Brain pericyte (primary cell): ENCODE measurements at places on chromosomes 6 and 20.

DNA sequence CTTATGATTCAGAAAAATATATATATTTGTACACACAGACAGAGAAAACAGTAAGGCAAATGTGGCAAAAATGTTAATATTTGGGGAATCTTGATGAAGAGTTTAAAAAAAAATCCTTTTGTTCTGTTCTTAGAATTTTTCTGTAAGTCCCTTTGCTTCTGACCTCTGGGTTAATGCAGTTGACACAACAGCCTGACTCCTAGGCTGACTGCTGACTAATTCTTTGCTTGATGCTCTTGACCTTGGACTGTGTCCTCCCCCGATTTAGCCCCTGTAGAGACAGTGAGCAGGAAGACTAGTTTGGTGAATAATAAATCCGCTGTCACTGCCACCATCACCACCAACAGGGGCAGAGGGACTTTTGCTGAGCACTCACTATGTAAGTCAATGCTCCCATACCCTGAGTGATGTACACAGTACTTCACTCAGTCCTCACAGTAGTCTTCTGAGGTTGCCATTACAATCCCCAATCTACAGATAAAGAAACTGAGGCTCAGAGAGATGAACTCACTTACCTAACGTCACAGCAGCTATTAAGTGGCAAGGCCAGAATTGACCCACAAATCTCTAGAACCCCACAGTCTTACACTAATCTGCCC lies 71.7 kb downstream of the SNX5 start:
- DNase-seq: no peak

DNA sequence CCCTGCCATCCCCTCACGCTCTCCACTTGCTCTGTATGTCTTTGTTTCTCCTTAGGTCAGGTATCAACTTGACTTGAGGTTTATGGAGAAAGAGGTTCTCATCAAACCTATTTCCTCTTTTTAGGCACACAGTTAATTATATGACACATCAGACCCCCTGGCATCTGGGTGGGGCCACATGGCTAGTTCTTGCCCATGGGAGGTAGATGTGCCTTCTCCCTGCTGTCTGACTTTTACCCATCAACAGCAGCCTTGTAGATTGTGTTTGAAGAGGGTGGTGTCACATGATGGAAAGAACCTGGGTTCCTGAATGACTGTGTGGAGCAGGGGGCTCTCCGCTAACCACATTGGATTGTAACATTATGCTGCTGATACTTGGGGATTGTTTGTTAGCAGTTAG lies 7.2 kb upstream of the UQCC2 start:
- DNase-seq: no peak

DNA sequence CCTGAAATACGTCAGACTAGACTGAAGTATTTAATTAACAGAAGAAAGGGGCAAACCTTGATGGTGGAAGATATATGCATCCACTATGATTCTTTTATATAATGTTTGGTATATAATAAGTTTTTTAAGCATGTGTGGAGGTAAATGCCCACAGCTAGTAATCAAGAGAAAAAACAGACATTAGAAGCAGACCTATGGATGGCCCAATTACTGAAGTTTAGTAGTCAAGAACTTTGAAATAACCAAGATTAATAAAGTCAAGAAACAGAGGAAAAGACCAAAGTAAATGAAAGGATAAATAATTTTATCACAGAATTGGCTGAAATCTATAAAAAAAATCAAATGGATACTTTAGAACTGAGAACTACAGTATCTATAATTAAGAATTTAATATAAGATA lies 15.3 kb downstream of the TTI1 start:
- DNase-seq: no peak

DNA sequence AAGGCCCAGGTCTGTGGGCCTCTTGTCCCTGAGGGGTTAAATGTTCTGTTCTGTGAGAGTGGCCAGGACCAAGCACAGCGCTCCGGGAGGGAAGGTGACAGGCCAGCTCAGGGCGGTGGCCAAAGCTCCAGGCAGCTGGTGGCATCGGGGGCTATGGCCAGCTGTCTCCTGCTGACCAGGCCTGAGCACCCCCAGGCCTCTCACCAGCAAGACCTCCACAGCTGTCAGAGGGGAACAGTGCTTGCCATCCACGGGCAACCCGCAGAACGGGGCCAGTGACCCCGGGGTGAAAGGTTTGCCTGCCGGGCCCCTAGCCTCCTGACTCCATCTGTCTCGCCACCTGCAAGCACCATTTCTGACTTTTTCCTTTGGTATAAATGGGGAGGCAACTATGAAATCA lies 46.0 kb downstream of the EYA2 start:
- DNase-seq: no peak

DNA sequence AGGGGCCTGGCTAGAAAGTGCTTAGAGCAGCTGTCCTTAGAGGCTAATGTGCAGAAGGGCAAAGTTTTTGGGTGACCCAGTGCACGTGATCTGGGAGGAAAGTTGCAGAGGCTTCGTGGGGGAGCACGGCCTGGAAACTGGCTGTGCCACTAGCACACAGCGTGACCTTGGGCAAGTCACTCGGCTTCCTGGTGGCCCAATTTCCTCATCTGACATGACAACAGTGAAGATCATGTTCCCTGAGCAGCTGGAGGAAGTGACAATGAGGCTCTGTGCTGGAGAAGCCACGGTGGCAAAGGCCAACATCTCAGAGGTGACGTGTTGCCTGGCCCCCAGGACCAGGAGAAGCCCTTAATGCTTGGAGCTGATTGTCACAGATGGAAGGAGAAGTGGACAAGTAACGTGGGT lies 99.5 kb downstream of the FOXC1 start:
- no peak for DNase-seq
